Activated T-helper 1 cell treated with anti-CD3 and anti-CD28 coated beads, Interleukin-2, amount 50 U/mL, for 16 hours (primary cell): ENCODE measurements at places on chromosomes 6 and 20.

GRCh38 chr6:143507358-143508145 is 4.0 kb downstream of the FUCA2 start:
- DNase-seq = no peak

DNA sequence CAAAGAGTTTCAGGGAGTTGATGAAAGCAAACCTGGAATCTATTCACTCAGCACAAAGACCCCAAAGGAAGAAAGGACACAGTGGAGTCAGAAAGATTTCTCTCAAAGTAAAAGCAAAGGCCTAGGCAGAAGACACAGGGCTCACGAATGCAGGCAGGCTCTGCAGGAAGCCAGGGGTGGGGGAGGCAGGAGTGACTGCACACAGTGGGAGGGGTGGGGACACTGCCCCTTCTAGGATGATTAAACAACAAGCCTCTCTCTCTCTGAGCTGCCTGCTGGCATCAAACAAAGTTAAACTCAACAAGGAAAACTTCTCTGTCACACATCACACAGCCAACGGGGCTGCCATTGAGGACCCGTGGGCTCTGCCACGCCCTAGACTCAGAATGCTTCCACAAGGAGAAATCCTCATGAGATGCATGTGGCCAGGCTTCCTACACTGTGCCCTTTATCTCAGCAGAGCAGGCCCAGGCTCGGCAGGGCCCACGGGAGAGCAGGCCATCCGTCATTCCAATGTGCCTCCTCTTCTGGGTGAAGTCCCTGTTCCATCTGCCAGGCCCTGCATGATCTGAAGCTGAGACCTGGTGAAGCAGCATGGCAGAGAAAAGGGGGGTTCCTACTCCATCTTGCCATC is 70.1 kb downstream of the RAMACL start:
- no peak for DNase-seq

DNA sequence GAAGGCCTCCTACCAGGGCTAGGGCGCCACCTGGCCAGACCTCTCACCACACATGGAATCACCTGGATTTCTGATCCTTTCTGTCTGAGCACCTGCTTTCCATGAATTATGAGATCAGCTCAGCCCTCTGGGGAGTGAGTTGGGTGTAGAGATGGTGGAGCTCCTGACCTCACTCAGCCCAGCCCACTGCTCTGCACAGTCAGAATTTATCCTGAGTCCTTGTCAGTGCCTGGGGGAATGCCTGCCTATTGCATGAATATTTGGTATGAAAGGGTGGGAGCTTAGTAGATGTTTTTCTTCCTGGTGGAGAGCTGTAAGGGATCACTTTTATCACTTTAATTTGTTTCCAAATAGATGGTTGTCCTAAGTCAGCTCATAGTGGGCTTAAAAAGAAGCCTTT is 47.5 kb downstream of the DTD1 start:
- no peak for DNase-seq

- no peak for DNase-seq
These were observed 7.8 kb upstream of the DUSP22 start for GRCh38 chr6:284486-284885.

DNA sequence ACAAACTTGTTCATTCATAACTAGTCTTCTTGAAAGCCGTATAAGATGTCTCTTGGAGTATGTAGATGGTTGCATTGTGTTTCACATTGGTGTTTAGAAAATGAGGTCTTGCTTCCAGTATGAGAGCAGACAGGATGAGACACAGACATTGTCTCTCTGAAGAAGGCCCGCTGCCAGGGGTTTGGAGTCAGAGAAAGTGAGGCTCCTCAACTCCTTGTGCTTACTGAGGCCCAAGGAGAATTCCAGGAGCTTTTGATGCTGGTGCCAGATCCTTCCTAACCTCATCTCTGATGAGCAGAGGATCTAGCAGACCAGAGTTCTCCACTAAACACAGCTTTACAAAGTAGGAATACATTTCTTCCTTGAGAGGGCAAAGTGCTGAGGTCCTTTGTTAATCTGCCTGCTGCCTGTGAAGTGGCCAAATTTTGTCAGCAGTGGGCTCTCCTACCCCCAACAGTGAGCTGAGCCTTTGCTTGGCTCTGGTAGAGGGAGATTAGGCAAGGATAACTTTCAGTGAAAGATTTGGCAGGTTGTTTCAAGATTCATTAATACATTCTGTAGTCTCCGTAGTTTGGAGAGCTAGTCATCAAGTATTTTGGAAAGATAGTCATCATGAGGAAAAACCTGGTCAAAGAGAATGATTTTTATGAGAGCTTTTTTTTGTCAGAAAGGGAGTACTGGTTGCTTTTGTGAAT is 9.7 kb downstream of the MAPRE1 start:
- no peak for DNase-seq

GRCh38 chr20:47188540-47188939 is 168.0 kb downstream of the ZMYND8 start:
- DNase-seq = no peak
